Germinal center (tissue), 1 donor: ENCODE measurements at places on chromosomes 4 and X.

DNA sequence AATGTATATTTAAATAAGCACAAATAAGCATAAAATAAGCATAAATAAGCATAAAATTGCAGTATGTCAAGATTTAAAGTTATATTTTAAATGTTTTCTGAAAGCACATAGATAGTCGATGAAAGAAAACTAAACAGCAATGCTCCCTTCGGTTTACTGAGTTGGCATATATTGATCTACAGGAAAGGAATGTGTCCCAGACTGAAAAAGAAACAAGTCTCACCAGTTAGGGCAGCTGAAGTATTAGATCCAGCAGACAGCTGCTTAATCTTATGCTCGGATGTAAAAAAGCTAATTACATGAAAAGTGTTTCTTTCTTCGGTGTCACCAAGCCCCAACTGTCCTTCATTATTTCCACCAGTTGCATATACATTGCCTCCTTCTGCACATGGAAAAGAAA, 8.7 kb downstream of the RPGR start:
- no peak for DNase-seq

DNA sequence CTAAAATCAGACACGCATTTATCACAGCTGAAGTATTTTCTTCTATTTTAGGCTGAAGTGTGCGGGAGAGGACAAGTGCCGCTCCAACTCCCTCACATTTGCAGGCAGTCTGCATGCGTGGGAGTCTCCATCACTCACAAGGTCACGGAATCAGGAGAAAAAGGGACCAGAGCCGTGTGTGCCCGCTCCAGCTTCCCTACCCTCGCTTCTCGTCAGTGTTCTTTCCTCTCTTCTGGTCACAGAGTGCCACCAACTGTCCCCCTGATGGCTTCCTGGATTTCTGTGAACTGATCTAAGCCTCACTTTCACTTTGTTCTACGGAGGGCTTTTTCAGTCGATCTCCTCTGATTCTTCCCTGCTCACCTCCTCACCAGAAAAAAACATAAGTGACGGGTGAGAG, 407.4 kb upstream of the AADAT start:
- DNase-seq, result no peak

- no peak for DNase-seq
These were observed 647.8 kb upstream of the LCORL start for GRCh38 chr4:18669390-18669789.

GRCh38 chr4:76723924-76724323, 174.0 kb downstream of the SOWAHB start:
- no peak for DNase-seq

DNA sequence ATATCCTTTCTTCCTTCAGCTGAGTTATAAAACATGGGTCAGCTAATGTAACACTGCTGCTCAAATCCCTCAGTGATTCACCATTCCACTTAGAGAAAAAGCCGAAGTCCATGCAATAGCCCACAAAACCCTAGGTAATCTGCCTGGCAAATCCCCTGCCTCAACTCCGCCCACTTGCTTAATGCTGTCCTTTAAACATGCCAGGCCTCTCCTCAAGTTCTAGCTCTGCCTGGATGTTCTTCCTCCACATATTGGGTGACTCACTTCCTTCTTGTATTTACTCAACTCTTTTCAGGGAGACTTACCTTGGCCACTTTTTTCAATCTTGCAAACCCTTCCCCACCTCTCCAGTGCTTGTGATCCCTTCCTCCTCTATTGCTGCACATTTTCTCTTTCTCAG, 89.8 kb downstream of the EMCN start:
- DNase-seq, result no peak

GRCh38 chrX:24619647-24620046, 27.5 kb downstream of the PCYT1B start:
- DNase-seq, result no peak
